Suppressor macrophage treated with lipopolysaccharide for 1 hour (primary cell): ENCODE measurements at places on chromosomes 7 and 10.

DNA sequence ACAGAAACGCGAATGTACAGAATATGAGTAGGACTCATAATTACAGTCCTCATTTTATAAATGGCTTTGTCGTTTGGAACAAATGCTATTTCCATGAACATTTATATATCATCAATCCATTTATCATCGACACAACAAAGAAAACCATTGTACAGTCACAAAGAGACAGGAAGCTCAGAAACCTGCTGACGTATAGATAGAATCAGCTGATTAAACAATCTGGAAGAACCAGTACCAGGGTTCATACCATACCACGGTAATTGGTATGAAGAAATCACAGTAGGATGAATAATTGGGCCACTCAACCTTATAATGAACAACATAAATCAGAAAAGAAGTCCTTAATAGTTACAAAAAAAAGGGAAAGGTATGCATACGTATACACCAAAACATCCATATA lies 295.0 kb downstream of the PARD3 start:
- no peak for DNase-seq

DNA sequence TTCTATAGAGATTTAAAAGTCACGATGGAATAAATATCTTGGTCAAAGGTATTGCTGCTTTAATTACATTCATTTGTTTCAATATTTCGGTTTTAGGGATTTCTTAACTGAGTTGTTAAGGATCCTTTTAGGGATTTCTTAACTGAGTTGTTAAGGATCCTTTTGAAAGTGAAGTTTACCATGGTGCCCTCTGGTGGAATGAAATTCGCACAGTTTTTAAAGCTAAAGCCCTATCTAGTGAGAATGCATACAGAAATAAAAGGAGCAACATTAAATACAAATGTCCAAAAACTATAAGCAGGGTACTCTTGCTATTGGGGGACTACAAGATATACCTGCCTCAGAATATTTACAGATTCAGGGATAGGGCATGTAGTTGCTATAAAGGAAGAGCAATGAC lies 193.7 kb downstream of the RNLS start:
- peak; percentile 69 for DNase-seq

GRCh38 chr10:10055656-10056442 lies 961.8 kb upstream of the CELF2 start:
- DNase-seq: no peak

GRCh38 chr10:26408858-26409494 lies 29.2 kb upstream of the APBB1IP start:
- DNase-seq: peak; percentile 33

DNA sequence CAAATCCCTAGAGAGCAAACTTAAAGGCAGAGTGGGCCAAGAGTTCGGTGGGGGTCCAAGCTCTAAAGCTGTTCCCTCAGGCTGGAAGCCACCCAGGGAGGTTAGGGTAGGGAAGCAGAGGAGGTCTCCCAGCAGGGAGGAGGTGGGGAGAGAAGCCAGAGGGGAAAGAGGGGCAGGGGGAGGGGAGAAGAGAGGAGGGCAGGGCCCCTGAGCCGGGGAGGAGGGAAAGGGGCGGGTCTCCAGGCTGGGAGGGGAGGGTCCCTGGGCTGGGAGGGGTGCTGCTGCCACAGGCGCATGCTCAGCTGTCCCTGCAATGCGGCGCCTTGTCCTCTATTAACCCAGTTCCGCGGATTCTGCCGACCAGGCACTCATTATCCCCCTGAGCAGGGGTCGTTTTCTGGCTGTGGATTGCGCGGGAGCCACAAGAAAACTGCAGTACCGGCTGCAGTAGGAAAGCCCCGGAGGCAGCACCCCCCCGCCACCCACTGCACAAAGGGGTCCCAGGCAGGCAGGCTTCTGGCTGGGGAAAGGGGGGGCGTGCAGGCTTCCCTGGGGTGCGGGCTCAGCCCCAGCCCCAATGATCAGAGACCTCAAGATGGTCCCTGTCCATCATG lies 49.3 kb downstream of the CAMK2B start:
- no peak for DNase-seq

DNA sequence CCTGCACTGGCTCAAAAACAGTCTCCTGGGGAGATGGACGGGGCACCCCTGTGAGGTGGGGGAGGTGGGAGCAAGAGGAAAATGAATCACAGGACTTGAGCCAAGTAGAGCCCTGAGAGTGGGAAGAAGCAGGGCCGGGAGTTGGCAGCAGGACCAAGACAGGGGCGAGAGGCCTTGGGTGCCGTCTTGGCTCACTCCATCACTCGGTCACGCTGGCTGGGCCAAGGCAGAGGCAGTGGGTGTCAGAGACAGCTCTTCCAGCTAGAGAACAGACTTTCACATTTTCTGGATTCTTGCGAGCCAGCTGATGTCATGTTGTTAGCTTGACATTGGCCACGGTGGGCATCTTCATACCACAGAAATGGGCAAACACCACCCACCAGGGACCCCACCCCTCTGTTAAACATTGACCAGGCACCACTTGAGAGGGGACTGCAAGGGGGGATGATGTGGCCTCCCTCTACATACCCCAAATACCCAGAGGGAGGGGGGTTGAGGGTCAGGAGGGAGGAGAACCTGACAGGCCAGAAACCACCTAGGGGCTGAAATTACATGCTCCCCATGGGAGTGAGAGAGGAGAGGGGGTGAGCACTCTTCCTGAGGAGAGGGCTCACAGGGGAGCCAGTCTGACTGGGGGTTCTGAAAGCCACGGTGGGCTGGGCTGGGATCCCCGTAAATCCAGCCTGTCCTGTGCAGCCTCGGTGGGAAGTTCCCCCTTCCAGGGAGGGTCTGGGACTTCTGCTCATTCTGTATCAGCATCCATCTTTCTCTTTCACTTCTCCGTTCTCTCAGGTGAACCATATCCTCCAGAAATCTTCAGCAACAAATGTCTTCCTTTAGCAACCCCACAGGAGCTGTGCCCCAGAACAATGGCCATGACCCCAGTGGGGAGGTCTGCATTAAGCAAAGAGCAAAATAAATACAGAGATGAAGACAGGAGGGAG lies 19.6 kb downstream of the CAMK2B start:
- DNase-seq: no peak

DNA sequence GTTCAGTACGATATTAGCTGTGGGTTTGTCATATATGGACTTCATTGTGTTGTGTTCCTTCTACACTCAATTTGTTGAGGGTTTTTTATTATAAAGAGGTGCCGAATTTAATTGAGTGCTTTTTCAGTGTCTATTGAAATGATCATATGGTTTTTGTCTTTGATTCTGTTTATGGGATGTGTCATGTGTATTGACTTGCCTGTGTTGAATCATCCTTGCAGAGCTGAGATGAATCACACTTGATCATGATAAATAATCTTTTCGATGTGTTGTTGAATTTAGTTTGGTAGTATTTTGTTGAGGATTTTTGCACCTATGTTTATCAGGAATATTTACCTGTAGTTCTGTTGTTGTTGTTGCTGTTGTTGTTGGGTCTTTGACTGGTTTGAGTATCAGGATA lies 39.8 kb downstream of the ATOH7 start:
- DNase-seq: no peak

DNA sequence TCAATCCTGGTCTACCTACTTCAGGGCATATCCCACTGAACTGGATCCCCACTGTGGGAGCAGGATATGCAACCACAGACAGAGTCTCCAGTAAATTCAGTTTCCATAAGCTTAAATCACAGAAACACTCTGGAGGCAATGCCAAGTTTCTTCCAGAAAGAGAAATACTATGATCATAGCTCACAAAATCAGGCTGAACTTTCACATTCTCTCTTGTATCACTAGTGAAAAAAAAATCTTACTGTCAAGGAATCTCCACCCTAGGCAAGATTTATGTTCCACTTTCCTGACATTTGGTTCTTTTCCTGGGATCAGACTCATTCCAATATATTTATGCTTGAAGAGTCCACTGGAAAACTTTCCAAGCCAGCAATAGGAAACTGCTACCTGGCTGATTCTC lies 749.0 kb downstream of the SUGCT start:
- no peak for DNase-seq

DNA sequence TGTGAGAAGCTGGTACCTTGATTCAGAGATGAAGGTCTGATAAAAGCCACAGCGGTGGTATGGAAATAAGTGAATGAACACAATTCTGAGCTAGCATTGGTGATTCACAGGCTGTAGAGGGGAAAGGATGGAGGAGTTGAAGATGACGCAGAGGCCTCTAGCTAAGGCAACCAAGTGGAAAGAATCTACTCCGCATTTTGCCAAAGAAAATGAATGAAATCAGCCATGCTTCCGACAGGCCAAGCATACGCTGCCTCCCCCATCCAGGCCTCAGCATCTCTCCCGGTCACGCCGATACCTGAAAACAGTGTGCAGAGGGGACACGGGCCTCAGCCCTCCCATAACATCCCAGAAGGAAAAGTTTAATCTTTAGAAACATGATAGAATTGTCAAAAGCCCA lies 124.3 kb upstream of the UNC5B start:
- DNase-seq: no peak

- no peak for DNase-seq
Measured at GRCh38 chr10:78224602-78225001, 190.9 kb downstream of the RPS24 start.

- DNase-seq: peak; percentile 54
Measured at GRCh38 chr10:50379616-50380015, 128.3 kb upstream of the ASAH2 start.

GRCh38 chr7:21585070-21585724 lies 42.4 kb downstream of the DNAH11 start:
- no peak for DNase-seq

DNA sequence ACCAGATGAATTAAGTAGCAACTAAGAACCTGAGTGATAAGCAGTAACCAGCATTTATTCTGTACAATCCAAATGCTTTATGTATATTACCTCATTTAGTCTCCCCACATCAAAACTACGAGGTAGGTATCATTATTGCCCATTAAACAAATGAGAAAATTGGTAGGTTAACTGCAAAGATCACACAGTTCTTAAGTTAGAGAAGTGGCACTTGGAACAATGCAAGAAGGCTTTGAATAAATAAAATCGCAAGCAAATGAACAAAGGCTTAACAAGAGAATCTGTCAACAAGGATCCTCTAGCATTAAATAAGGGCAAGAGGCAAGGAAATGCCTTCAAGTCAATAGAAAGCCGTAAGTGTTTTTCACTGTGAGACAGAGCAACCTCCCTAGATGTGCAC lies 70.2 kb downstream of the USP6NL start:
- DNase-seq: no peak

DNA sequence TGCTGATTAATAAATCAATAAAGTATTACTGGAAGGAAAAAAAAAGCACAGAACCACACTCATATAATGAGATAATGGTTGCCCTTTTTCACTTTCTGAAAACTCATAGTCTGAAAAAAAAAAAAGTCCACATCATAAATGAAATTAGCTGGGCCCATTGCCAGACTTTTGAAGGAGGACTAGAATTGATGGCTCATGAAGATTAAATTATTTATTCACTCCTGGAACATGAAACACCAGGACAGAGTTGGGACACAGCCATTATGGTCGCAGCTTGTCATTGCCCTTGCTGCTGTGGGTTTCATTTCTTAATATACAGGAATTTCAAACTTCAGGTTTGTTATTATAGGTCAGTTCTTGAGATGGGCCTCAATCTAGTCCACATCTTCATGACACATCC lies 91.9 kb downstream of the CNTNAP2 start:
- no peak for DNase-seq

GRCh38 chr10:102113261-102113955 lies 6.8 kb downstream of the LDB1 start:
- DNase-seq: no peak

GRCh38 chr7:88399036-88399435 lies 92.3 kb upstream of the STEAP4 start:
- DNase-seq: no peak

DNA sequence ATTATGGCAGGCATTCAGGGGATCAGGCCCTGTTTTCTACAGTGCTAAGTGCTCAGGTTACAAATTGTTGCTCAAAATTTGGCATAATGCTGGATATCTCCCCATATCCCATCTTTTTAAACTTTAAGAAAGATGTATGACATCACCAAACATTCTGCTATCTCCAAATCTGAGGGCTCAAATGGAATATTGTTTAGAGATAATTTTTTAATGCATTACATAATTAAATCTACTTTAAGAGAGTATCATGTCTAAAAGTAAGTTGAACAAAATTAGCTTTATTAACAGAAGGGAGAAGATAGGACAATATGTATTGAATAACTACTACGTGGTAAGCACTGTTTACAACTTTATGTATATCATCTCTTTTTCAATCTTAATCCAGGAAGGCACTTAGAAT lies 13.9 kb downstream of the NT5C3A start:
- DNase-seq: no peak

DNA sequence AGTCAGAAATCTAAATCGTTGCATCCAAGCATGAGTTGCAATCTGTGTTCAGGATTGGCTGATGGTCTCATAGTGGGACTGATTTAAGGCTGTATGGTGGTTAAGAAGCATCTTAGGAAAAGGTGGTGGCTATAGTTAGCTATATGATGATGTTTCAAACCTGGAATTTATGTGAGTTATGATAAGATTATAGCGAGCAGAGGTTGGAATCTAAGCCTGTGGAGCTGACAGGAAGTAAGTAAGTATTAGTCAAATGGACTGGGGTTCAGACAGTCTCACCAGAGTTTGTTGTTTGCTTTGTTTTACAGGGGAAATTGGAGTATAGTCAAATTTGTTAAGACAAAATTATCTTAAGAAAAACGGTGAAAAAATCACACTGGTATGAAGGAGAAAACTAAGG lies 56.7 kb downstream of the ANKRD7 start:
- DNase-seq: no peak

DNA sequence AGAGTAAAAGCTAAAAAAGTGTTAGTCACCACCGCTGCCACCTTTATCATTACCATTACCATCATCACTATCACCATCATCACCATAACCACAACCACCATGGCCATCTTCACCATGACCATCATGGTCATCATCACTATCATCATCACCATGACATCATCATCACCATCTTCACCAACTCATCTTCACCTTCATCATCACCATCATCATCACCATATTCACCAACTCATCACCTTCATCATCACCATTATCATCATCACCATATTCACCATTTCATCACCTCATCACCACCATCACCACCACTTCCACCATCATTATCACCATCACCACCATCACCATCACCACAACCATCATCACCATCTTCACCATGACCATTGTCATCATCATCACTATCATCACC lies 46.5 kb upstream of the PDGFA start:
- no peak for DNase-seq

GRCh38 chr7:46654546-46655443 lies 733.7 kb upstream of the IGFBP3 start:
- no peak for DNase-seq

GRCh38 chr7:35705932-35706461 lies 11.1 kb upstream of the HERPUD2 start:
- no peak for DNase-seq

GRCh38 chr10:14673189-14673861 lies 101.4 kb downstream of the FAM107B start:
- no peak for DNase-seq
